ENCODE measurements at places on chromosomes 11 and 22.
A peak's percentile ranks its signal among the peaks of the same experiment; 100 is the strongest.

- no peak for DNase-seq
Observed at GRCh38 chr11:1073851-1074243, 827 bp upstream of the MUC2 start.

- no peak for DNase-seq
Observed at GRCh38 chr11:127057126-127057525, 56.6 kb upstream of the KIRREL3 start.

GRCh38 chr11:128480066-128480465 lies 107.3 kb downstream of the ETS1 start:
- DNase-seq = no peak

DNA sequence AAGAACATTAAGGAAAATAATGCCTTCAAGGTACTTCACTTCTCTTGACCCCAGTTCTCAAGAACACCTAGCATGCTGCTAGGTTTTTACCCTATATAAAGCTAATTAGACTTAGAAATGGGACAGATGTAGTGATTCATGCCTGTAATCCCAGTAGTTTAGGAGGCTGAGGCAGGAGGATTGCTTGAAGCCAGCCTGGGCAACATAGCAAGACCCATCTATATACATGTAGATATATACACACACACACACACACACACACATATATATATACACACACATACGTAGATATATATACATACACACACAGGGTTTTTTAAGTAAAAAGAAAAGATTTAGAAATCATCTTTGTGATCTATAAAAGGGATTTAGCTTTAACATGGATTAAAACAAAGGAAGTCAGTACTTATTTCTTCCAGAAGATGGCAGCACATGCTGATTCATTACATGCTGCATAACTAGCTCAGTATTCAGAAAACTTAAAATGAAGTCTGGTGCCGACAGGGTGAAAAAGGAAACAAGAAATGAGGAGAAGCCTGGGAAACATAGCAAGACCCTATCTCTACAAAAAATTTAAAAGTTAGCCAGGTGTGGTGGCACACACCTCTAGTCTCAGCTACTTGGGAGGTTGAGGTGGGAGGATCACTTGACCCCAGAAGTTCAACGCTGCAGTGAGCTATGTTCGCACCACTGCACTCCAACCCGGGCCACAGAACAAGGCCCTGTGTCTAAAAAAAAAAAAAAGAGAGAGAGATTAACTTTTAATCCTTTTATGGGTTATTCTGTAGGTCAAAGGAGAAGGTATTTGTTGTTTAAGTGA lies 28.5 kb upstream of the RBX1 start:
- DNase-seq = peak; percentile 76

DNA sequence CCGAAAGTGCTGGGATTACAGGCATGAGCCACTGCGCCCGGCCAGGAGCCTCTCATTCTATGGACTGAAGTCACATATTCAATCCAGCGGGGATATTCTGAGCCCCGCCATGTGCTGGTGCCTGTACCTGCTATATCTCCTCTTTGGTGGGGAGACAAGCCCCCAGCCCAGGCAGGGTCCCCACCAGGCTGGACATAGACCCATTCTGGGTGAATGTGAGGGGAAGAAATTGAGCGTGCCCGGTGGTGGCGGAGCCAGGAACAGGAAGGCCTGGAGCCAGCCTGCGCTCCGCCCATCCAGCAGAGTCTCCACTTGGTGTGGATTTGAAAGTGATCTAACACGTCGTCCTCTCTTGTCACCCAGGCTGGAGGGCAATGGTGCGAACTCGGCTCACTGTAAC lies 38.0 kb upstream of the CSNK1E start:
- DNase-seq = no peak

DNA sequence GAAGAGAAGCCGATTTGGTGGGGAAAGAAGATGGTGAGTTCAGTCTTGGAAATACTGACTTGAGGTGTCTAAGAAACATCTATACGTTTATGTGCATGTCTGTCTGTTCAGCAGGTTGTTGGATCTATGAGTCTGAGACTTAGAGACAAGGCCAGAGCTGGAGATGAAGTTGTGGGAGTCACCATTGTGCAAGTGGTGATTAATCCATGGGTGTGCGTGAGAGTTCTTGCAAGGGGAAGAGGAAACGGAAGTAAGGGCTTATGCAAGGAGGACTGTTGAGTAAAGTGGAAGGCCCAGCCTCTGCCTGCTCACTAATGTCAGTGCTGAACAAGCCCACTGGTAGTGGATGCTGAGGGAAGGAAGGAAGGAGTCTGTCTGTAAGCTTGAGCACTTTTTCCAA lies 9.7 kb downstream of the TMEM45B start:
- peak; percentile 74 for DNase-seq

DNA sequence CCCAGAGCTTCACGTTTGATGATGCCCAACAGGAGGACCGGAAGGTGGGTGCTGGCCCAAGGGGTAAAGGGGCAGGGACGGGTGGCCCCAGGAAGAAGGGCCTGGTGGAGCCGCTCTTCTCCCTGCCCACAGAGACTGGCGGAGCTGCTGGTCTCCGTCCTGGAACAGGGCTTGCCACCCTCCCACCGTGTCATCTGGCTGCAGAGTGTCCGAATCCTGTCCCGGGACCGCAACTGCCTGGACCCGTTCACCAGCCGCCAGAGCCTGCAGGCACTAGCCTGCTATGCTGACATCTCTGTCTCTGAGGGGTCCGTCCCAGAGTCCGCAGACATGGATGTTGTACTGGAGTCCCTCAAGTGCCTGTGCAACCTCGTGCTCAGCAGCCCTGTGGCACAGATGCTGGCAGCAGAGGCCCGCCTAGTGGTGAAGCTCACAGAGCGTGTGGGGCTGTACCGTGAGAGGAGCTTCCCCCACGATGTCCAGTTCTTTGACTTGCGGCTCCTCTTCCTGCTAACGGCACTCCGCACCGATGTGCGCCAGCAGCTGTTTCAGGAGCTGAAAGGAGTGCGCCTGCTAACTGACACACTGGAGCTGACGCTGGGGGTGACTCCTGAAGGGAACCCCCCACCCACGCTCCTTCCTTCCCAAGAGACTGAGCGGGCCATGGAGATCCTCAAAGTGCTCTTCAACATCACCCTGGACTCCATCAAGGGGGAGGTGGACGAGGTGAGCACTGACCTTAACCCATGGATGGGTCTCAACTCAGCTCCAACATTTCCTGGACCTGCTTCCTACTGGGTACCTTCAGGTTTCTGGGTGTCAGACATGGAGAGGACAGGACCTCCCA lies 2.0 kb downstream of the RIC8A start:
- peak; percentile 21 for DNase-seq

DNA sequence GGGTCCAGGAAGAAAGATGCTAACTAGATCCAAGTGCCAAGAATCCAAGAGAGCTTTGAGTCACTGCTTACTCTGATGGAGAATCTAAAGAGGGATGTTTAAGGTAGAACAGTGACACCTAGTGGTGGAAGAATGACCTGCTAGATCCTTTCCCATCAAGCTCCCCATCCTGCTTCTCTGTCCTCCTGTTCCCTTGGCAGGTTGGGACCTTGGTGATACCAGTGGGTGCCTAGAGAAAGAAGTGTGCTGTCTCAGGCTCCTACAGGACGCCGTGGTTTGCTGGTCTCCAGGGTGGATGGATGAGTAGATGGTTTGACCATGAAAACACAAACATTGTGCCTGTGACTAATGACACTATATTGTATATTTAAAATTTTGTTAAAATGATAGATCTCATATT lies 383.7 kb downstream of the TMEM135 start:
- peak; percentile 90 for DNase-seq

DNA sequence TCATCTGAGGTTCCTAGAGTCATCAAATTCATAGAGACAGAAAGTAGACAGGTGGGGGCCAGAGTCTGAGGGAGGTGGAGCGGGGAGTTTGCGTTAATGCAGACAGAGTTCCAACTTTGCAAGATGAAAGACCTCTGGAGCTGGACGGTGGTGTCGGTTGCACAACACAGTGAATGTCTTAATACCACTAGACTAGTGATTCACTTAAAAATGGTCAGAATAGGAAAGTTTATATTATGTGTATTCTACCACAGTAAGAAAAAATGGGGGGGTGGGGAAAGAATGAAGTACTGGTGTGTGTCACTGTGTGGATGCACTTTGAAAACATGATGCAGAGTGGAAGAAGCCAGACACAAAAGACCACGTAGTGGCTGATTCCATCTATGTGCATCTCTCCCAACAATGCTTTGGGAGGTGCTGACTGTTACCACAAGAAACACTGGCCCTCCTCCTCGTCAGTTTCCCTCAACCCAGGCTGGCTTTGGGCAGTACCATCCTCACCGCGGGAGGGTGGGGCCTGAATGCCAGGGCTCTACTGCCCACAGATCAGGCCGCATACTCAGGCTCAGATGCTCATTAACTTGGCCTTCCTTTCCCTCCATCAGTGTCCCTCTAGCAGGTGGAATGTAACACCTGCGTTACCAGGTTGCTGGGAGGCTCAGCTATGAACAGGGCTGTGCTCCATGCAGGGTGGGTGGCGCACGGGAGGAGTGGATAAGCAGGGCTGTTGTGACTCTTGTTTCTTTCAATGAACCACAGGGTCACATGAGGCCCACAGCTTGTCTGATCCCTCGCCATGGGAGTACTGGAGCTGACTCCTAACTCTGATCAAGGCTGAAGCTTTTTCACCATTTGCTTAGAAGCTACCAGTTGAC lies 297.0 kb downstream of the CTTN start:
- peak; percentile 11 for DNase-seq

DNA sequence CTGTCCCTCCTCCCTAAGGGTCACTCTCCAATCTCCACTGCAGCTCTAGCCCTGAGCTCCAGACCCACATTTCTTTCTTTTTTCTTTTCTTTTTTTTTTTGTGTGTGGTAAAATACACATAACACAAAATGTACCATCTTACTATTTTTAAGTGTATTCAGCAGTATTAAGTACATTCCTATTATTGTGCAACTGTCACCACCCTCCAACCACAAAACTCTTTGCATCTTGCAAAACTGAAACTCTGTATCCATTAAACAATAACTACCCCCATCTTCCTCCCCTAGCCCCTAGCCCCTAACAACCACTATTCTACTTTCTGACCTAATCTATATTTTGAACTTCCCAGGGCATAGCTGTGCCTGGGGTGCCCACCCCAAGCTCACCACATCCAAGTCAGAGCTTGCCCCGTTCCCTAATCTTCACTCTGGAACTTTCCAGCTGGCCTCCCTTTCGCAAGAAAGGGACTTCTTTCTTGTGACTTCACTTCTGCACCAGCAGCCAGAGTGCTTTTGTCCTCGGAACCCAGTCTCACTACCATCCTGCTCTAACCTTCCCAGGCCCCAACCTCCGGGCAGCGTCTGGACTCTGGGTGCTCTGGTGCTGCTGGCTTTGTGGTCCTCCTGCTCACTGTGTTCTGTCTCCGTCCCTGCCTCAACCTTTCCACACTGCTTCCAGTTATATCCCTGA lies 30.7 kb downstream of the PARVG start:
- DNase-seq = peak; percentile 44

- DNase-seq = no peak
Observed at GRCh38 chr22:46027211-46028105, 50.5 kb upstream of the WNT7B start.

- no peak for DNase-seq
Observed at GRCh38 chr11:63534076-63534475, 2.5 kb upstream of the PLAAT4 start.

DNA sequence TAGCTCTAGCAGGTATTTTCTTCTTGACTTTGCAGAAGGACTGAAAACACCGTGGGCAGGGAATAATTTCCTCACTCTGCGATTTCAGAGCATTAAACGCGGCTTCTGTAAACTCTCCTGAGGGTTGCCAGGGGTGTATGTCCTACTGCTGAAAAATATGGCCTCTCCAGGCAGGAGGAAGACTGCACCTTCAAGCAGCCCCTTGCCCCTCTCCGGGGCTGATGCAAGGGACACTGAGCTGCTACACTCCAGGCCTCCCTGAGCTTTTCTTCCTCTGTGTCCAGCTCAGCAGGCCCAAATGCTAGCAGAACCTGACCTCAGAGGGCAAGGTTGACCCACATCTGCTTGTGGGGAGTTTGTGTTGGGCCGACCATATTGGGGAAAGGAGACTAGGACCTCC lies 2.2 kb downstream of the CD6 start:
- DNase-seq = no peak

DNA sequence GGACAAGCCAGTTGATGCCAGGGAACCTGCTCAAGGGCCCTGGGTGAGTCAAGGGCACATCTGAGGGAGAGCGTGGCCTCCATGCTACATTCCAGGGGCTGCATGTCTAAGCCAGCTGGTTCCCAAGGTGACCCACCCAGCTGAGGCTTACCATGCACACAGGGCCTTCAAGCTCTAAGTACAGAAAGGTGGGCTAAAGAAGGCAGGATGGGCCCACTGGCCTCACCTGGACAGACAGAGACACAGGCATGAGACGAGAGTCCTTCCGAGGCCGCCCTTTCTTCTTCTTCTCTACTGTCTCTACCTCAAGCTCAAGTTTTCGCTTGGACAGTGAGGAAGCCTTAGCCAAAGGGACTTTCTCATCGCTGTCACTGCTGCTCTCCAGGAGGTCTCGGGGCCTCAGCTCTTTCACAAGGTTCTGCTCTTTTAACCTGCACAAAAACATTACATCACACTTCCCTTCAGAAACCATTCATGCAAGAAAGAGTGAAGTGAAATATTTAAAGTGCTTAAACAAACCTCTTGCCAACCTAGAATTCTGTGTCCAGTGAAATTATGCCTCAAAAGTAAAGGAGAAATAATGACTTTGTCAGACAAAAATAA lies 69.9 kb downstream of the HIRA start:
- DNase-seq = no peak

DNA sequence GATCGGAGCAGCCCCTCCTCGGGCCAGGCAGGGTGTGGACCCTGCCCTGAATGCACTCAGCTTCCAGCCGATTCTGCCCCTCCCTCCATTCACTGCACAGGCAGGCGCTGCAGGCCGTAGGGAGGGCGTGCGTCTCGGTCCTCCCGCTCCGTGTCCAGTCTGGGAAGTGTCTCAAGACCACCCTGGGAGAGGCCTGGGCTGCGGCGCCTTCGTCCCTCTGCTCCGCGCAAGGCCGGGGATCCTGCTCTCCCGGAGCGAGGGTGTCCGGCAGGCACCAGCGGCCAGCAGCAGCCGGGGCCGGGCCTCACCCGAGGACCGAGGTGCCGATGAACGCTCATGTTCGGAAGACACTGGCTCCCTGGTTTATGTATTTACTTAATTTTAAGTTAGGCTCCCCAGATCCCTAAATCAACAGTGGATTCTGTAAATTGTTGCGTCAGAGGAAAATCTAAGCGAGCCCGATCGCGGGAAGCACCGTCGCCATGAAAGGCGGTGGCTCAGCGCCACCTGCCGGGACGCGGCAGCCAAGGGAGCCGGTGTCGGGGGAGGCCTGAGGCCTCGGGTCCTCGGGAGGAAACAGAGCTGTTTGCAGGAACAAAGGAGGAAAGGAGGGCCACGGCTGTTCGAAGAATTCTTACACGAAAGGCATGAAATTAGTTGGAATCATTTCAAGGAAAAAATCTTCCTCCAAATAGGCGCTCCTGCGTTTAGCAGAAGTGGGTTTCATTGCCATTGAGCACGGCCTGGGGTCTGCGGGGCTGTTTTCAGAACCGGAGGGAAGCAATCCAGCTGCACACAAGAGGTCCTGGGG lies 195.3 kb downstream of the BRD1 start:
- DNase-seq = peak; percentile 28

Data from fibroblast of mammary gland (primary cell).